ENCODE measurements at places on chromosomes 12 and 14.

- DNase-seq: no peak
These were observed 94.8 kb downstream of the BCL11B start for GRCh38 chr14:99177046-99177655.

GRCh38 chr12:88325076-88325815 is 183.1 kb downstream of the TMTC3 start:
- DNase-seq: no peak

GRCh38 chr14:55418411-55418810 is 6.8 kb upstream of the ATG14 start:
- DNase-seq: no peak

DNA sequence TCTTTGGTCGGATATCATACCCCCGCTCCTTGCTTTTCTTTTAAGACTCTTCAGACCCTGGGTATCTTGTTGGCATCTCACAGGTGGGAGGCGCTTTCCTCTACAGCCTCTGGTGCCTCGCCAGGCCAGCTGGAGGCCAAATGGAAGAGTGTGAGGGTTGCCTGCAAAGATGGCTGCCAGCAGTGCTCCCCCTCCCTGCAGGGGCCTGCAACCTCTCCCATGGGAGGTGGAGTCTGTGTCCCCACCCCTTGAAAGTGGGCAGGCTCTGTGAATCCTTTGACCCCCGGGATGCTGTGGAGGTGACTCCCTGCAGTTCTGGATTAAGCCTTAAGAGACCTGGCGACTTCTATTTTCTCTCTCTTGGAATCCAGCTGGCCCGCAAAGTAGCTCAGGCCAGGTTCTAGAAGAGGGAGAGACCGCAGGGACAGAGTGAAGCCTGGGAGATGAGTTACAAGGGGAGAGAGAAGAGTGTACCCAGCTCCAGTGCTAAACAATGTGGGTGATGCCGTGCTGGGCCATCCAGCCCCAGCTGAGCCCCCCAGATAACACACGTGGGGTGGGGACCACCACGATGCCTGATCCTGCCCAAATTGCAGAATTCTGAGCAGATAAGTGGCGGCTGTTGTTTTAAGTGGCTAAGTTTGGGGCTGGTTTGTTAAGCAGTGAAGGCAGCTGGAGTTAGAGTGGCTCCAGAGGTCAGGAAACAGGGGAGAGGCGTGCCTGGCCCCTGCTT is 37.9 kb upstream of the NCOR2 start:
- no peak for DNase-seq

DNA sequence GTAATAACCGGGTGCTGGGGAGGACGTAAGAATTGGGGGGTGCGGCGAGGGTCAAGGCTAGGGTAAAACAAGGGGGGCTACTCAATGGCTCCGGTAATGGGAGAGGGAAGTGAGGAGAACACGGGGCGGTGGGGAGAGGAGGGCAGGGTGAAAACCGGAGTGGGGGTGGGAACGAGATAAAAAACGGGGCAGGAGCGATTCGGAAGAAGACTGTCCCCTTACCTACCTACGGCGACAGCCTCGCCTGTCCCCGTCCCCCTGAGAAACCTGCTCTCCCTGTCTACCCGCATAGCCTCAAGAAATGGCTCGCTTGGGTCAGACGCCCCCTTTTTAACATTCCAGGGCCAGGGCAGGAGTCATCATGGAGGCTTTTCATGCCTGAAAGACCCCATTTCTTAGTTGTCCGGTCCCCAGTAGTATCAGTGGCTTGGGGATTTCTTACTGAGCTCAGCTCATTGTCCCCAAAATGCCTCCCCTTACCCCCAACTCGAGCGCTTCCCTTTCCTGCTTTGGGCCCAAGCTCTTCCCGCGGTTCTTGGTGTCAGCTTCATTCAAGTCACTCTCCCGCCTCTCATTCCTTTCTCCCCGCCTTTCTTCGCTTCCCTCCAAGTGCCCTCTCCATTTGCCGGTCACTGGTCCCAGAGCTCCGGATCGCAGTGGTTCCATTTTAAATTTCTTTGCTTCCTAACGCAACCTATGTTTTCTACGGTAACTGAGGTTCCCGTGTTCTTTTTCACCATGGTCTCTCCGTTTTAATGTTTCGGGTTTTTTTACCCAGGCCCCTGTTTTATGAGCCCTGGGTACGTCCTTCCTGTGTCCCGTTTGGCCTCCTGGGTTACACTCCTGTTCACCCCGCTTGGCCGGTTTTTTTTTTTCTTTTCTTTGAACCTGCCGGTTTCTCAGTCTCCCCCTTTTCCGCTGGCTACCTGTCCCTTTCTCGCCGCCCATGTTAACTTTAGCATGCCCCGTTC is 1.2 kb upstream of the WSB2 start:
- DNase-seq: no peak

DNA sequence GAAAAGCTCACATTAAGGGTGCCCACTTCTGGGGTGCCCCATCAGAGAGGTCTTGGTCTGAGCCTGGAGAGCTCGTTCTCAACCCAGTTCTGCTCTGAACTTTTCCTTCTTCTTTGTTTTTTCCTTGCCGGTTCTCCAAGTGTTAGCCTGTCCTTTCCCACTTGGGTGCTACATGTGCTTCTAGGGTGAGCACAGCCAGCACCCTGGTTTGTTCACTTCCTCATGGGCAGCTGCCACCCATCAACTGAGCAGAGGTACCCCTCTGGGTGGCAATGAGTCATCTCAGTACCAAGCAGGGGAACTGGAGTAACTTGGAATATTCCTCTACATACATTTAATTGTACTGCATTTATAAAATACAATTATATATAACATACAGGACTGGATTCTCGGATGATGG is 3.9 kb upstream of the SYNE3 start:
- no peak for DNase-seq

- no peak for DNase-seq
These were observed at the start of gene TAMALIN for GRCh38 chr12:52006726-52007157. Gene TAMALIN (plus strand): TSS chr12:52006946. CDS start chr12:52007020, 74 bp downstream.

DNA sequence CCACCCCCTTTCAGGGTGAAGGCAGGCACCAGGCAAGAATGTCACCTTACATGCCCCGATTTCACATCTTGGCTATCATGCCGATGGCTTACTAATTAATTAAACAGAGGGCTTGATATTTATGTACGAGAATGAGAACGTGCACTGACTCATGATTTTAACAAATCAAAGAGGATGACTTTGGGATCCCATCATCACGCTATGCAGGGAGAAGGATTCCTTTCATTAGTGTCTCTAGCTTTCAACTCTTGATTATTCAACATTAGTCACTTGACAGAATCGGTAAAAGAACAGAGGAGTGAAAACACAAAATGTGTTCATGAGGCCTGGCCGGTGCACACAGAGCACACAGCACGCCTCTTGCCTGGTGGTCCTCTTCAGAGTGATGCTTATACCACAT is 80.6 kb downstream of the PRKAB1 start:
- DNase-seq: no peak

- no peak for DNase-seq
These were observed 326.5 kb upstream of the TBX3 start for GRCh38 chr12:115010324-115010995.

GRCh38 chr12:91991399-91992187 is 154.1 kb downstream of the BTG1 start:
- no peak for DNase-seq

DNA sequence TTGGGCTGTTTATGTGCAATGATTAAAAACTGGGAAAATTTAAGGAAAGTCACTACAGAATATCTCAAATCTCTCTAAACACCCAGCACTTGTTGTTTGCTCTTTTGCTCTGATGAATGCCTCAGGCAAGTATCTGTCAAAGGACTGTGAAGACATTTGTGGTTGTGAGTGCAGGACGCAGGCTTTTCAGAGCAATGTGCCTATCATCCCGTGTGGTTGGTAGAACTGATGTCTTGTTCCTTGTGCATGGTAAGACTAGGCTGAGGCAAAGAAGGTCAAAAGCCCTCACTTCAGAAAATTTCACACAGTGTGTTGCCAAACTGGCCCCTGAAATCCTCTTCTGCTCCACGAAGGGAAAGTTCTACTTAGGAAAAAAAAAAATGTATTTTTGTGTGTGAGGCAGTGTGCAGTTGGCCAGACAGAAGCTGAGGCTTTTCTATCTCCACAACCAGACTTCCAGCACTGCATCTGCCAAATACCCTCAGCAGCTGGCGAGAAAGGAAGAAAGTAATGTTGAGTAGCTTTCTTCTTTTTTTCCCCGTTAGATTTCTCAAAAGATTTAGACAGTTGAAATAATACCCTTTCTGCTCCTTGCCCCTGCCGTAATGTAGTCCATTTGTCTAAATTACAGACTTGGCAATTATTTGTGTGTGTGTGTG is 1103.1 kb downstream of the VRK1 start:
- no peak for DNase-seq

GRCh38 chr12:75892731-75893408 is 138.7 kb downstream of the PHLDA1 start:
- DNase-seq: no peak

GRCh38 chr14:37587131-37587803 is 7.8 kb downstream of the FOXA1 start:
- DNase-seq: no peak

- DNase-seq: no peak
These were observed 2.6 kb downstream of the FBRSL1 start for GRCh38 chr12:132492522-132492921.

GRCh38 chr12:131147894-131148293 is 194.2 kb downstream of the ADGRD1 start:
- no peak for DNase-seq

DNA sequence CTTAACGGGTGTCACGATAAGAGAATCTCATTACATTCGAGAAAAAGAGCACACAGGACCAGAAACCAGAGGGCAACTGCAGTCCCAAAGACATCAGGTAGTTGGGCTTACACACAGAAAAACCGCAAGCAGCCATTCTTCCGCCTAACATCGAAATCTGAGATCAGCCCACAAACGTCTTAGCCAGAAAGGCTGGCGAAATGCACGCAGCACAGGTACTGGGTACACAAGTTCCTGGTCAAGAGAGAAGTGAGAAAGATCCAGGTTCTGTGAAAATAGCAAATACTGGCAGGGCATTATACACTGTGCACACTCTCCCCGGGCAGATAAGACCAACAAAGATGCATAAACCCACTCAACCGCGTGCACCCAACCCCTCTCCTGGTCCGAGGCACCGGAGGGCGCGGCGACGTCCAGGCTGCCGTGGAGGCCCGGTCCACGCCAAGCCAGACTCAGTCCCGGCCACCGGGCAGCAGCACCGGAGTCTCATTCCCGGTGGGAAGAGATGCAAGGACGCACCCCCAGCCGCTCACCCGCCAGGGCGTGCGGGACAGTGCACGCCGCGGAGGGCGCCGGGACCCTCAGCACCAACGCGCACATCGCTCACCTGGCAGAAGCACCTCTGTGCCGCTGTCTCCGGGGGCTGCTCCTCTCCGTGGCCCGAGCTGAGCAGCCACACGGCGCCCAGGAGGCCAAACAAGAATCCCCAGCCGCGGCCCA is 437 bp downstream of the ERO1A start:
- peak; percentile 12 for DNase-seq

GRCh38 chr12:24701343-24701742 is 247.6 kb downstream of the BCAT1 start:
- no peak for DNase-seq

- DNase-seq: no peak
These were observed 194.5 kb downstream of the PHETA1 start for GRCh38 chr12:111174251-111174960.

- DNase-seq: no peak
These were observed 11.8 kb upstream of the POLR3B start for GRCh38 chr12:106345746-106346145.

GRCh38 chr12:117900561-117900960 is 68.2 kb downstream of the KSR2 start:
- DNase-seq: no peak

DNA sequence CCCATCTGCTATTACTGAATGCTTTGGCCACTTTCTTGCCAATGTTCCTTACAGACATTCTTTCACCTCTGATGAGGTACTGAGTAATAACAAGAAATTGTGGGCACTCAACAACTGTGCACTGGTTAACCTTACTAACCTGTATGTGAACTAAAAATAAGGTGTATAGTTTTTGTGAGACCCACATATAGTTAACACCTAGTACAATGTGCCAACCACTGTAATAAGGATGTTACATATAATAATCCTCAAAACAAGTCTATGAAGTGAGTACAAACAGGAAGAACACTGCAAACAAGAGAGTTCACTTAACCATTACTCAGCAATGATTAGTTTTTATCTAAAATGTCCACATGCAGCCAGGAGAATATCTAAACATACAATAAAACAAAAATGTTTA is 4.5 kb downstream of the DDHD1 start:
- DNase-seq: no peak

GRCh38 chr12:78739653-78740052 is 124.9 kb upstream of the SYT1 start:
- DNase-seq: no peak

DNA sequence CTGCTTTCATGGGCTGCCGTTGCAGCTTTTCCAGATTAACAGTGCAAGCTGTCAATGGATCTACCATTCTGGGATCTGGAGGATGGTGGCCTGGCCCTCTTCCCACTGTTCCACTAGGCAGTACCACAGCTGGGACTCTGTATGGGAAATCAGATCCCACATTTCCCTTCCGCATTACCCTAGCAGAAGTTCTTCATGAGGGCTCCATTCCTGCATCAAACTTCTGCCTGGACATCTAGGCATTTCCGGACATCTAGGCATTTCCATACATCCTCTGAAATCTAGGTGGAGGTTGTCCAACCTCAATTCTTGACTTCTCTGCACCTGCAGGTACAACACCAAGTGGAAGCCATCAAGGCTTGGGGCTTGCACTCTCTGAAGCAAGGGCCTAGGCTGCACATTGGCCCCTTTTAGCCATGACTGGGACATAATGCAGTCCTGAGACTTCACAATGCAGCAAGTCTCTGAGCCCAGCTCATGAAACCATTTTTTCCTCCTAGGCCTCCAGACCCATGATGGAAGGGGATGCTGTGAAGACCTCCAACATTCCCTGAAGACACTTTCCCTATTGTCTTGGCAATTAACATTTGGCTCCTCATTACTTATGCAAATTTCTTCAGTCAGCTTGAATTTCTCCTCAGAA is 863.3 kb downstream of the C12orf50 start:
- DNase-seq: no peak

GRCh38 chr12:108043286-108043685 is 85.8 kb upstream of the WSCD2 start:
- DNase-seq: no peak

GRCh38 chr12:27535318-27535717 is 11.3 kb downstream of the PPFIBP1 start:
- no peak for DNase-seq

- DNase-seq: no peak
These were observed 140.2 kb downstream of the MED13L start for GRCh38 chr12:116137318-116137717.

DNA sequence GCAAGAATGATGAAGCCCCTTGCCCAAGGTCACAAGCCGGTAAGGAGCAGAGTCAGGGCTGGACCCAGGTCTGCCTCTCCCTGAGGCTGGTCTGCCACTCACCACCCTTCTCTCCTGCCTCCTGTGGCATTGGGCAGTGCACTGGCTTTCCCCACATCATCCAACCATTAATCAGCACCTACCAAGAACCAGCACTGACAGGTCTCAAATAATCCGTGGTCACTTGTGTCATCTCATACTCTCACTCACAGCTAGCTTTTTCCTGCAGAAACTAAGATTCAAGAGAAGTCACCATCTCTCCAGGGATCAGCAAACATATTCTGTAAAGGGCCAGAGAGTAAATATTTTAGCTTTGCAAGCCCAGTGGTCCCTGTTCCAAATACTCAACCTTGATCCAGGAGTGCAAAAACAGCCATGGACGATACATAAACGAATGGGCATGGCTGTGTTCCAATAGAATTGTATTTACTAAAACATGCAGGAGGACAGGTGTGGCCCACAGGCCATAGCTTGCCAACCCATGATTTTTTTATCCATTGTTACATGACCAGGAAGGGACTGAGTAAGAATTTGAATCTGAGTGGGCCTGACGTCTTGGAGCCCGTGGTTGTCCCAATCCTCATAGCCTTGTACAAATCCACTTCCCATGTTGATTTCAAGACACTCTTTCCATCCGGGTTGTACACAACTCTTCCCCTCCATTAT is 374.2 kb downstream of the BCL11B start:
- DNase-seq: no peak

Data from esophagus squamous epithelium (tissue), 5 donors.